ENCODE measurements at places on chromosomes 4 and X.

GRCh38 chr4:120056246-120056645 lies 10.4 kb downstream of the MAD2L1 start:
- no peak for DNase-seq

GRCh38 chrX:130179170-130179569 lies 7.4 kb downstream of the RAB33A start:
- no peak for DNase-seq

GRCh38 chrX:64338296-64338695 lies 57.0 kb downstream of the MTMR8 start:
- no peak for DNase-seq

GRCh38 chrX:9604111-9604907 lies 139.5 kb downstream of the TBL1X start:
- DNase-seq = no peak

DNA sequence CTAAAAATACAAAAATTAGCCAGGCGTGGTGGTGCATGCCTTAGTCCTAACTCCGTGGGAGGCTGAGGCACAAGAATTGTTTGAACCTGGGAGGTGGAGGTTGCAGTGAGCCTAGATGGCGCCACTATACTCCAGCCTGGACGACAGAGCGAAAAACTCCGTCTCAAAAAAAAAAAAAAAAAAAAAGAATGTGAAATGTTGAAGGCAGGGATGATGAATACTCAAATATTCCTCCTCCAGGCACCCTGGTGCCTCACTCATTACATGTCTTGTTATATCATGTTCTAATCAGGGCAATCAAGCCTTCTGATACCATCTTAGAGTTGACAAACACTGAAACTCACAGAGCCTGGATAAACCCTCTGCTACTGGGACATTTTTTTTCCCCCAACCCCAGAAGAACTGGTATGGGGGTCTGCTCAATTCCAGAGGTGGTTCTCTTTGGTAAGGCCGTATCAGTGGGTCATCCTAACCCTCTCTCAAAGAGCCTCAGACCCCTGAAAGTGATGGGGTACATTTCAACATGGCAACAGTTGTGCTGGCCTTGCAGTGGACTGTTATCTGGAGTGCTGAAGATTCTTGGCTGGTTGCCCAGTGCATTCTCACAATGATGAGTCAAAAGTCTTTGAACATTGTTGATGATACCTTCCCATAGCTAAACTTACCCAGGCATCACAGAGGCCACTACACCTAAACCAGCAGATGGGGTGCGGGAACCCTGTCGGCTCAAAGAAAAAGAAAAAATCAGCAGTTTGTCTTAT lies 2.4 kb upstream of the SH3KBP1 start:
- DNase-seq = no peak

DNA sequence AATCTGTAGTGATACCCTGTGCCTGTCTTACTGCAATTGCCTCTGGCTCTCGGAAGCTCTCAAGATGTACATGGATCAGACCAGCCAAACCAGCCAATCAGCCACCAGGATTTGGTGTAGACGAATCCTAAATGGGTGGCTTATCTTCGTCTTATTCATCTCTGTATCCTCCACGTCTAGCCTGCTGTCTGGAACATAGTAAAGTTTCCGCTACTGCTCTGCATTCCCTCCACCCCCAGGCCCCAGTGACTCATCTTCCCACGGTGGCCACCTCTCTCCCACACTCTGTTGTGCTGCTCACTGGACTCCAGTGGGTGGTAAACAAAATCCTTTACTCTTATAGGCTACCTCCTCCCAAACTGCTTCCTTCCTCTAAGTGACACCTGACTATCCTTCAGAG lies 37.8 kb downstream of the SEPTIN6 start:
- DNase-seq = no peak
